ENCODE measurements at places on chromosomes 16 and 17.
A peak's percentile ranks its signal among the peaks of the same experiment; 100 is the strongest.

- DNase-seq: peak; percentile 12
Measured at GRCh38 chr17:59160157-59161025, 4.8 kb downstream of the PRR11 start.

- no peak for DNase-seq
Measured at GRCh38 chr16:29791845-29792807, 1.6 kb downstream of the KIF22 start.

DNA sequence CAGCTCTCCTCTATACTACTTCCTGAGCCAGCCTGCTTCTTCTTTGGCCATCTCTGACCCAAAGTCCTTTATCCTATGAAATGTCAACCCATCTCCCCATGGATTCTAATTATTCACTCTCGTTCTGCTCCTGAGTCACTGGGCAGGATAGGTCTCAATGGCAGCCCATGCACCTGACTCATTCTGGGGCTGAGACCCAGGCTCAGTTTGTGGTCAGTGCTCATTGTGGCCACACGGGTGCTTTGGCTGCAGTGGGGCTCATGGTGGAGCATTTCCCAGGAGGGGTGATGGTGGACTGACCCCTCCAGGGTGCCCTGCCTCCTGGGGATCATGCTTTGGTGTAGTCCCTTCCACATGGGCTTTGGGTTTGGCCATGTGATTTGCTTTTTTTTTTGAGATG lies 154.8 kb upstream of the WSCD1 start:
- no peak for DNase-seq

DNA sequence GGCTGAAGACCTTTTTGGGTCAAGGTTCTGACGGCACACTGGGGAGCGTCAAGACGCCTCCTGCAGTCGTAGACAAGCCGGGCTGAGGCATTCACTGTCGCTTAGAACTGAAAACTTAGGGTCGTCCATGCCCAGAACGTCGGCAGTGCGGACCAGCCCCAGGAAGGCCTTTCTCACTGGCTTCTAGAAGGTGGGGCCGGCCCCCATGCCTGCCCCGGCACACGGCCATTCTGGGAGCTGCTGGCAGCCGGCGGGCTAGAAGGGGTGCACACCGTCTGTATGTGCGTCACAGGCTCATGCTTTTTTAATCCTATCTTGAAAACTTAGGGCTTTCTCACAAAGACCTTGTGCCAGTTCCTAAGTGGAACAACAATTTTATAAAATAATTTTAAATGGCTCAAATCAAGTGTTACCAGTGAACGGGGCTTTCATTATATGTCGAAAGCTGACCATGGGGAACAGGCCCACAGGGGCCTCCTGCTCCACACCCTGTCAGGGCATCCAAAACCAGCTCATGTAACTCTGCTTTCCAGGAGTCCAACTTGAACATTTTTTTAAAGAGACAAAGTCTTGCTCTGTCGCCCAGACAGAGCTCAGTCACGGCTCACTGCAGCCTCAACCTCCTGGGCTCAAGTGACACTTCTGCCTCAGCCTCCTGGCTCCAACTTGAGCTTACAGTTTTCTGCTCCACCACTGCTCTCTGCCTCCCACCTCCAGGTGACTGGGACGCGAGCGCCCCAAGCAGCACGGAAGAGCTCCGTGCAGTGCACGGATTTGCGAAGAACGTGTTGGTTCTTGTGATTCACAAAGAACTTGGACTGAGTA lies 111.2 kb downstream of the ANKRD11 start:
- no peak for DNase-seq

GRCh38 chr16:12354296-12354833 lies 377.8 kb downstream of the SNX29 start:
- DNase-seq: no peak
